ENCODE measurements at places on chromosomes 16 and 17.

DNA sequence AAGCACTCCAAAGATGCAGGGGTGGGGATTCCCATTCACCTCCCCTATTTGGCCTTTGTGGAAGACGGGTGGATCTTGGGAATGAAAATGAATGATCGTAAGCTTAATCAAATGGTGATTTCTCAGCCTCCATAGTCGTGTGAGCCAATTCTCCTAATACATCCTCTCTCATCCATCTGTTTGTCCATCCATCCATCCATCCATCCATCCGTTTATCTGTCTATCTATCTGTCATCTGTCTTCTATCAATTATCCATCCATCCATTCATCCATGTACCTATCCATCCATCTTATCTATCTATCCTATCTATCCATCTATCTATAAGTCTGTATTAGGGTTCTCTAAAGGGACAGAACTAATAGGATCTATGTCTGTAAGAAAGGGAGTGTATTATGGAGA is 7.8 kb downstream of the RNF213 start:
- no peak for DNase-seq

- no peak for DNase-seq
These were observed 319.2 kb downstream of the PHKB start for GRCh38 chr16:47780213-47780875.

- no peak for DNase-seq
These were observed 156.8 kb upstream of the TNRC6C start for GRCh38 chr17:77801545-77802332.

DNA sequence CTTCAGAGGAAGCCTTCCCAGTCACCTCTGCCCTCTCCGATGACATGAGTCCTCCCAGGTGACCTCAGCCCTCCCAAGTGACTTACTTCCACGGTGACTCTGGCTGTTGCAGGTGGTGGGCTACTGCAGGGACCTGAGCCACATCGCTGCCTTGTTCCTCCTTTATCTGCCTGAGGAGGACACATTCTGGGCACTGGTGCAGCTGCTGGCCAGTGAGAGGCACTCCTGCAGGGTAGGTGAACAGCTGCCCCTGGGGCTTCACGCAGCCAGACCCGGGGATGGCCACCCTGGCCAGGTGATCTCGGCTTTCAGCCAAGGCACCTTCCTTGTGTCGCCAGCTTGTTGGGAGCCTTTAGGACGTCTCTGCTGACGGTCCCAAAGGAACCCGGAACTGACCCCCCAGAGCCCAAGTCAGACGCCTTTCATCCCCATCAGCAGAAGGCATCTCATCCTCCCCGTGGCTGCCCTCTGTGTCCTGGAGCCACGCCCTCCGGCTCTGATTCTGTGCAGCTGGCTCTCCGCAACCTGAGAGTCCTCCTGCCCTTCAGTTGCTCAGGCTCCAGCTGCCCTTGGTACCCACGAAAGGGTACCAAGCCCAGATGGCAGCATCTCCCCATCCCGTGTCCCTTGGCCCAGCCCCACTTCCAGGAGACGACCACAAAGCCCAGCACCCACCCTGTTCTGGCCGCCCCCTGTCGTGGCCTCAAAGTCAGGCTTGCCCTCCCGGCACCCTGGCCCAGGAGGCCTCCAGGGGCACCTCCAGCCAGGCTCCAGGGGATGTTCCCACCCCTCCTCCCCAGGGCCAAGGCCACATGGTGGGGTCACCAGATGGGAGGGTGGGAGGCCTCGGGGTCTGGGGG is 81.7 kb downstream of the GOSR1 start:
- DNase-seq: no peak

- DNase-seq: no peak
These were observed 3.1 kb downstream of the CACNB1 start for GRCh38 chr17:39194089-39194984.

GRCh38 chr17:42559075-42559474 is 2.9 kb upstream of the COASY start:
- DNase-seq: no peak

- no peak for DNase-seq
These were observed 26.8 kb downstream of the SIAH1 start for GRCh38 chr16:48358419-48358818.

GRCh38 chr16:56987692-56988091 is 1.7 kb upstream of the NLRC5 start:
- DNase-seq: no peak

GRCh38 chr17:48952904-48953303 is 8.3 kb upstream of the SNF8 start:
- no peak for DNase-seq

- no peak for DNase-seq
These were observed 336.7 kb upstream of the ZFHX3 start for GRCh38 chr16:73384506-73385089.

- no peak for DNase-seq
These were observed 67.8 kb downstream of the RPH3AL start for GRCh38 chr17:284676-285355.

- no peak for DNase-seq
These were observed 36.4 kb upstream of the HSBP1 start for GRCh38 chr16:83771306-83771942.

DNA sequence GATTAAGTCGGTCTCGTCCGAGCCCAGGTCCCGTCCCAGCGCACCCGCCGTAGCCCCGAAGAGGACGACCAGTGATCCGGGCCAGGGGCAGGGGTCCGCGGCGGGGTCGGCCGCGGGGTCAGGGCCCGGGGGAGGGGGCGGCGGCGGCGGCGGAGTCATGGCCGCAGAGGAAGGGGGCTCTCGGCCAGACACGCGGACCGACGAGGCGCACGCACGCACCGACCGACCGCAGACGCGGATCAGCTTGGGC is at the start of gene ESRP2:
TSS of gene ESRP2 (minus strand) at position 241 of the 250 bp plus-strand sequence. CDS start at position 159, 82 bp downstream.
- no peak for DNase-seq

- DNase-seq: peak; percentile 31
These were observed 102.6 kb downstream of the ZNF778 start for GRCh38 chr16:89319886-89320781.

DNA sequence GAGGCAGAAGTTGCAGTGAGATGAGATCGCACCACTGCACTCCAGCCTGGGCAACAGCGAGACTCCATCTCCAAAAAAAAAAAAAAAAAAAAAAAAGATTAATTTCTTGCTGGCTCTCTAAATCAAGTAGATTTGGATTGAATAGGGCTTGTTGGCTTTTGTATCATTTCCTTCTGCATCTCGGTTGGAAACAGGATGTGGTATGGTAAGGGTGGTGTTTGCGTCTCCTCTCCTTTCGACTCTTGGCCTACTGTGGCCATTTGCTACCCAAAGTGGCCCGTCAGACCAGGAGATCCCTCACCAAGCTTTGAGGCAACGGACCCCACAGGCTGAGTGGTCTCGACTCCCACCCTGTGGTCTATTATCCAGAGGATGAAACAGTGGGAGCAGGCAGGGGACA is 168.0 kb upstream of the IRX3 start:
- no peak for DNase-seq
